A549 treated with AZD2906 at 1 μM for 4 hours (cell line): ENCODE measurements at places on chromosomes 2 and 18. TPM values are rescaled to one million over a fixed set of nuclear protein-coding genes. Genes with fewer than 3 reads are reported as not detected.

Gene ARHGEF4
- 10.2 to 11.8 TPM (median 11.0 TPM) in 5 replicates for total RNA-seq

Gene ACVR1C
- total RNA-seq, result 0.02 to 0.06 TPM (median 0.04 TPM) in 4 of 5 replicates, not detected in the other

Gene CCDC68
- 3.8 to 7.4 TPM (median 5.3 TPM) in 5 replicates for total RNA-seq

Gene SLC66A3
- total RNA-seq, result 33.8 to 39.9 TPM (median 36.7 TPM) in 5 replicates

Gene LHCGR
- not detected in 5 replicates for total RNA-seq

Gene HAUS1
- 32.2 to 49.7 TPM (median 35.1 TPM) in 5 replicates for total RNA-seq

Gene TNFRSF11A
- 4.9 to 7.1 TPM (median 6.5 TPM) in 5 replicates for total RNA-seq

Gene BUB1
- 33.7 to 43.6 TPM (median 36.3 TPM) in 5 replicates for total RNA-seq

Gene ANKRD53
- 0.06 to 0.16 TPM (median 0.12 TPM) in 4 of 5 replicates, not detected in the other for total RNA-seq

Gene FASTKD1
- 17.7 to 21.9 TPM (median 19.3 TPM) in 5 replicates for total RNA-seq

Gene INHA
- 0.21 to 0.59 TPM (median 0.52 TPM) in 5 replicates for total RNA-seq

Gene IKZF2
- total RNA-seq, result 0.14 to 0.33 TPM (median 0.29 TPM) in 5 replicates

Gene TMEM163
- 0.09 to 0.17 TPM (median 0.10 TPM) in 5 replicates for total RNA-seq

Gene SLC16A14
- total RNA-seq, result 0.64 to 1.1 TPM (median 0.83 TPM) in 5 replicates

Gene SLC14A1
- 0.14 TPM in 1 of 5 replicates, not detected in the others for total RNA-seq

Gene CTNNA2
- 0.08 to 0.62 TPM (median 0.26 TPM) in 5 replicates for total RNA-seq

Gene GKN2
- 1.9 to 3.2 TPM (median 2.5 TPM) in 5 replicates for total RNA-seq

Gene SMARCAL1
- 12.7 to 15.1 TPM (median 14.3 TPM) in 5 replicates for total RNA-seq

Gene SAG
- not detected in 5 replicates for total RNA-seq

Gene CAPN10
- total RNA-seq, result 13.5 to 26.8 TPM (median 24.5 TPM) in 5 replicates

Gene ANKRD30B
- not detected in 5 replicates for total RNA-seq

Gene NFATC1
- 5.1 to 6.9 TPM (median 6.5 TPM) in 5 replicates for total RNA-seq

Gene CTAGE1
- not detected in 5 replicates for total RNA-seq

Gene MYO5B
- 6.7 to 8.7 TPM (median 8.0 TPM) in 5 replicates for total RNA-seq

Gene ANTXR1
- 94.7 to 152 TPM (median 122 TPM) in 5 replicates for total RNA-seq

Gene NCKAP5
- 0.76 to 1.1 TPM (median 0.79 TPM) in 5 replicates for total RNA-seq

Gene CCDC121
- total RNA-seq, result 3.4 to 4.4 TPM (median 4.0 TPM) in 5 replicates

Gene BBS5
- 5.2 to 5.4 TPM (median 5.4 TPM) in 5 replicates for total RNA-seq

Gene RAPH1
- total RNA-seq, result 5.8 to 8.1 TPM (median 6.9 TPM) in 5 replicates

Gene KRTCAP3
- total RNA-seq, result 0.47 to 0.72 TPM (median 0.61 TPM) in 4 of 5 replicates, not detected in the other

Gene ZBTB14
- 6.1 to 7.8 TPM (median 6.6 TPM) in 5 replicates for total RNA-seq

Gene AQP12B
- not detected in 5 replicates for total RNA-seq

Gene IL1R2
- 0.53 to 1.5 TPM (median 1.2 TPM) in 5 replicates for total RNA-seq

Gene ST3GAL5
- 23.9 to 31.5 TPM (median 28.6 TPM) in 5 replicates for total RNA-seq

Gene APCDD1
- total RNA-seq, result 0.02 to 0.17 TPM (median 0.07 TPM) in 4 of 5 replicates, not detected in the other

Gene DPYSL5
- 4.1 to 5.6 TPM (median 5.2 TPM) in 5 replicates for total RNA-seq
